ENCODE measurements at places on chromosomes 13 and 19.

DNA sequence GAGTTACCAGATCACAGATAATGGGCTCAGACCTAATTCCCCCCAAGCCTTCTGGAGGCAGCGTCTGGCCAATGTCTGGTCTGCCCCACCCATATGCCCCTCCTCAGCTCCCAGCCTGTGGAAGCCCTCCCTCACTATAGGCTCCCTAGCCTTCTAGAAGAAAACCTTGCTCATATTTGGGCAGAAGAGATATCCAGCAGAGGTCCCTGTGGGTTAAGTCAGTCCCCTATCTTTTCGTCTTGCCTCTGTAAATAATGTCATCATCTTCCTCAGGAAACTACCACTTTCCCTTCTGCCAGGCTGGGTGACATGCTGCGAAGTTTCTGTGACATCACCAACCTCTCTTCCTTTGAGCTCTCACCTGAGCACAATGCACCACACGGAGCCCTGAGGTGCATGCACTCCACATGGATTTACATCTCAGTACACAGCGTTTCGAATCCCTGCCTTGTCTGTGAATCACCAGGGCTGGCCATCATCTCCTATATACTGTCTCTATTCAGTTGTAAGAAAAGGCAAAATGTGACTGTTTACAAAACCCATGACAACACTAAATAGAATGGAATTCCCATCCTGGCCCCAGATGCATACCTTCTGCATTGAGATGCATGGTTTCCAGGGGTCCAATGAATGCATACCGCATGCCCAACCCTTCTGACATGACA lies 112.8 kb downstream of the CRYL1 start:
- DNase-seq: no peak

GRCh38 chr13:23889615-23890607 lies 711 bp upstream of the MIPEP start:
- DNase-seq: no peak

- no peak for DNase-seq
Measured at GRCh38 chr19:16449330-16449961, 22.3 kb downstream of the EPS15L1 start.

GRCh38 chr19:35937345-35938281 lies 1.4 kb downstream of the LRFN3 start:
- DNase-seq: no peak

- DNase-seq: no peak
Measured at GRCh38 chr19:3580156-3580934, 4.9 kb upstream of the GIPC3 start.

DNA sequence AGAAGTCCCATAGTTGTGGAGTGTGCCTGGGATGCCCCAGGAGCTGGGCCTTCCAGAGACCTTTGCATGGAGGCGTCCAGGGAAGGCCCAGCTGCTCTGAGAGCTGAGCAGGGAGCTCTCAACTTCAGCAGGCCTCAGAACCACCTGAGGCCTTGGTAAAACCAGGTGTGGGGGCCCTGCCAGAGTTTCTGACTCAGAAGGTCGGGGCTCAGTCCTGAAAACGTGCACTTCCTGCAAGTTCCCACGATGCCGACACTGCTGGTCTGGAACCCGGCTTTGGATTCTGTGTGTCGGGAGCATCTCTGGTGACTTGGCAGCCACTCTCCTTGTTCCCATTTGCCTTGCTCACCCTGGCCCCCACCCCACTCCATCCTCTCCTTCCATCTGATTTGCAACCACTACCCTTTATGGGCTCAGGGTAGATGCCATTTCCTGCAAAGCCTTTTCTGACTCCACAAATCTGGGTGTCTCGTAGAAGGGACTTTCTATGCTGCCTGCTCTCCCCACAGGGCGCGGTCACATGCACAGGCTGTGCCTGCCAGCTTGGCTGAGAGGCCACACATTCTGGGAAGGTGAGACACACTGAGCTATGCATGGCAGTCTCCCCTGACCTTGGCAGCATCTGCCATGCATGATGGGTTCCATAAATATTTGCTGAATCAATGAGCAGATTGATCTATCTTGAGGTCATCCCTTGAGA lies 244.7 kb downstream of the COL4A1 start:
- no peak for DNase-seq

GRCh38 chr19:29040951-29041350 lies 172.0 kb downstream of the UQCRFS1 start:
- DNase-seq: no peak

DNA sequence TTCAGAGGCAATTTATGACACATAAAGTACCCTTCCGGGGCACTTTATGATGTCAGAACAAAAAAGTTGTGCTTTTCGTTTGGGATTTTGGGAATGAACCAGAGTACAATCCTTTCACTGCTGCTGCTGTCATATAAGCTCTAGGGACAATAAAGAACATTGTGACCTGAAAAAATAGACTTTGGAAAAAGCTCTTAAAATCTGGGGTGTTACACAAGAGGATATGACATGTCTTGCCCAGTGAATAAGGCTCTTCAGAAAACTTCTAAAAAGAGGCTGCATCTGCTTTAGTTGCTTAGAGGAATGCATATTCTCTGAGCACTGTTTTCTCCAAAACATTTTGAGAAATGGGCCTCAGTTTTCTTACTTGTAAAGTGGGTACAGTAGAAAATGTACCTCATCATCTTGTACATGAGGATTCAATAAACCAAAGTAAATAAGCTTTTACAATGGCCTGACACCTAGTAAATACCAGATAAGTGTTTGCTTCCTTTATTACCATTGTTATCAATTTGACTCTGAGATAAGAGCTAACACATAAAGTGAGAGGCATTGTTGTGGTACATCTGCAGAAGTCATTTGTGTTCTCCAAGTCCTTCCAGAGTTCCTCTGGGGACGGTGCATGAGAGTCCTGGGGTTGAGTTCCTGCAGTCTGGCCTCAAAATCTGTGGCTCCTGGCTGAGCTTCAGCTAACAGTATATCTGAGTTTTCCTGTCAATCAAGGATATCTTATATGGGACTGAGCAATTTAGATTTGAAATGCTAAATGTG lies 67.4 kb upstream of the EDNRB start:
- DNase-seq: no peak

Measured in activated T-helper 9 cell treated with anti-CD3 and anti-CD28 coated beads, Interleukin-2, amount 50 U/mL, for 16 hours (primary cell).